ENCODE measurements at places on chromosomes 16 and 17.

- DNase-seq = no peak
Measured at GRCh38 chr16:82280867-82281266, 110.8 kb upstream of the MPHOSPH6 start.

- DNase-seq = no peak
Measured at GRCh38 chr17:64632606-64633005, 29.5 kb downstream of the SMURF2 start.

DNA sequence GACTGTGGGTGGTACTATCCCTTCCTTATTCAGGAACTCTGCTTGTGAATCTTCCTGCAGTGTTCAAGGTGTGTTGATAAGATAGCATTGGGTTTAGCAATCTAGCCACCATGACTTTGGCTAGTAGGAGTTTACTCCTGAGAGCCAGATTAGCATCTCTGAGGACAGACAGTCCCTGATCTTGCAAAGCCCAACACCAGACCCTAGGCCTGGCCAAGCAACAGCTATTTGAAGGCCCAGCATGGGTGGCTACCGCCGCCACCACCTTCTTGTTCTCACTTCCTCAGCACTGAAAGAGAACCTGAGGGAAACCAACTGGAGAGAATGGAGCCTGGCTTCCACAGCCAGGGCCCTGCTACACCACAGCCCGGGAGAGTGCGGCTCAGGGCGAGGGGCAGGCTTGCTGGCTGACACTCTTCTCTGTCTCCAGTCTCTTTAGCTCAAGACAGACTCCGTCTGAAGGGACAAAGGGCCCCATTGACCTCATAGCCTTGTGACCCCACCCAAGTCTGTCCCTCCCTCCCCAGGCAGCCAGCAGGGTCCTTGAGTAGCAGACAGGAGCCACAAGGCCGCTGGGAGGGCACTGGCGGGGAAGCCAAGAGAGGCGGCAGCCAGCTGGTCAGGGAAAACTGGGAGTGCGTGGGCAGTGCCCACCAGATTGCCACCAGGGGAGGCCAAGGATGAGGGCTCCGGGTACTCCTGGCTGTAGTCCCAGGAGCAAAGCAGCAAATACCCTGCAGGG is 10.9 kb upstream of the ARHGAP23 start:
- no peak for DNase-seq

- no peak for DNase-seq
Measured at GRCh38 chr16:9119795-9120194, 28.4 kb downstream of the HAPSTR1 start.

DNA sequence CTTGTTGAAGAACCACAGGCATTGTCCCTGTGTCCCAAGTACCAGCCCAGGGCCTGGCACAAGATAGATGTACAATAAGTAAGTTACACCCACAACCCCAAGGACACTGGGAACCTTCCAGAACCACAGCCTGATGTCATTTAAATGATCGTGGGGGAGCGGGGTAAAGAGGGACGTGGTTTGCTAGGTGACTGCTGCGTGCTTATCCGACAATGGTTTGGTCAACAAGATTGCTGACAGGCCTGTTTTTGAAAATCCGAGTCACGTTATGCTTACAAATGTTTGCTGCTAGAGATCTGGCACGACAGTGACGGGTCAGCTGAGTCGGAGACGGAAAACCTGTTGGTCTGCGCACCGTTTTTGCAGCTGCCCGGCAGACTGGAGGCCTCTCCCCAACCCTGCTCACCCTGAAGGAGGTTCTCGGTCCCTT is 22.8 kb downstream of the COTL1 start:
- DNase-seq = no peak

DNA sequence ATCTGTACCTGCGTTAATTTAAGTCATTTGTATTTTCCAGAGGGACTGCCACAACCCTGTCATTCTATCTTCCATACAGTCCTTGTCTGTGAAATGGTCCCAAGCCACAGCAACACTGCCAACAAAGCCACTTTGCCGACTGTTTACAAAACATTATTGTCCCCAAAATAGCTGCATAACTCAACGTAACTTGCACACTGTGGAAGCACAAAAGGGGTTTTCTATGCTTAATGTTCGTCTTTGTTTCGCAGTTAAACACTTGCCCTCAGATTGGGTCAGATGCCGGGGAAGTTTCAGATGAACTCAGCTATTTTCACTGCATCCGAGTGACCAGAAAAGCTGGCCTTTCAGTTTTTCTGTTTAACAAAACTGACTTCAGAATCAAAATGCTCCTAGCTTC is 4.6 kb downstream of the SEC14L5 start:
- DNase-seq = no peak

Data from GM12864 (cell line).